ENCODE measurements at places on chromosomes 6 and 20.

GRCh38 chr6:42049948-42050296 is 402 bp upstream of the TAF8 start:
- no peak for DNase-seq

GRCh38 chr6:153312634-153313033 is 181.6 kb upstream of the RGS17 start:
- DNase-seq, result no peak

DNA sequence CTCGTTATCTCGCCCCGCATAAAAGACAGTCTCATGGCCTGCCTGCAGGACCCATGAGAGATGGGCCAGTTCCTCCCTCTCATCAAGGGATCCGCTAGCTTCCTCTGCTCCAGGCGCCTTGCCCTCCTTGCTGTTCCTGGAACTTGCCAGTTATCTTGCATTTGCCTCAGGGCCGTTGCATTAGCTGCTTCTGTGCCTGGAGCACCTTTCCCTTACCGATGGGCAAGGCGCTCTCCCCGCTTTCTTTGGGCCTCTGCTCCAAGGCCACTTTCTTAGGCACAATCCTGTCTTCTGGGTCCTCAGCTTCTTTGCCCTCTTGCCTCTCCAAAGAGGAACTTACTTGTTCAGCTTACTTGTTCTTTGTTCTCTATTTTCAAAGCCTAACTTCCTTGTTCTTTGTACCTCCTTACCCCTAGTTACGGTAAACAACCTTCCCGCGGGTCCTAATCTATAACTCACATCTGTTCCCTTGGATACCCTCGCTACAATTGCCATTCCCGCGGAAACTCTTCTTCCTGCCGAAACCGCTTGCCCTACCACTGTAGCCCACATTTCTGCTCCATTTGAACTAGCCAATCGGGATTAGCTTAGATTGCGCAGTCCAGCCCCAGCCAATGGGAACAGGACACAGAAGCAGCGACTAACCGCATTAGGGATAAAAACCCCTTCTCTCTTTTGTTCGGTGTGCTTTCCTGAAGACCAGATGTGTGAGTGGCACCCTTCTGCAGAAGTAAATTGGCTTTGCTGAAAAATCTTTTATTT is 887 bp upstream of the NSFL1C start:
- DNase-seq, result no peak

- DNase-seq, result no peak
These were observed 33.4 kb downstream of the CTNNBL1 start for GRCh38 chr20:37726971-37727956.

- DNase-seq, result no peak
These were observed 301.9 kb downstream of the TFAP2A start for GRCh38 chr6:10112871-10113549.
